Keratinocyte (primary cell): ENCODE measurements at places on chromosomes 3 and 15. TPM values are rescaled to one million over a fixed set of nuclear protein-coding genes. Genes with fewer than 3 reads are reported as not detected.

Gene KNG1
- 0.12 TPM in 1 of 3 replicates, not detected in the others for polyA plus RNA-seq

Gene IL5RA
- not detected in 3 replicates for polyA plus RNA-seq

Gene ZBED2
- polyA plus RNA-seq = 81.8 to 124 TPM (median 120 TPM) in 3 replicates

Gene DPH3
- polyA plus RNA-seq = 17.4 to 36.7 TPM (median 23.4 TPM) in 3 replicates

Gene PLAAT1
- polyA plus RNA-seq = 0.48 to 0.57 TPM (median 0.55 TPM) in 3 replicates

Gene MAP1A
- 0.13 to 0.18 TPM (median 0.14 TPM) in 3 replicates for polyA plus RNA-seq

Gene SKOR1
- polyA plus RNA-seq = 0.03 TPM in 2 of 3 replicates, not detected in the other

Gene TNFAIP8L3
- 0.51 to 0.85 TPM (median 0.52 TPM) in 3 replicates for polyA plus RNA-seq

Gene MAGEL2
- not detected in 3 replicates for polyA plus RNA-seq

Gene PPP1R14D
- polyA plus RNA-seq = not detected in 3 replicates
